Liver (tissue), 10 donors: ENCODE measurements at places on chromosomes 1 and 21.

DNA sequence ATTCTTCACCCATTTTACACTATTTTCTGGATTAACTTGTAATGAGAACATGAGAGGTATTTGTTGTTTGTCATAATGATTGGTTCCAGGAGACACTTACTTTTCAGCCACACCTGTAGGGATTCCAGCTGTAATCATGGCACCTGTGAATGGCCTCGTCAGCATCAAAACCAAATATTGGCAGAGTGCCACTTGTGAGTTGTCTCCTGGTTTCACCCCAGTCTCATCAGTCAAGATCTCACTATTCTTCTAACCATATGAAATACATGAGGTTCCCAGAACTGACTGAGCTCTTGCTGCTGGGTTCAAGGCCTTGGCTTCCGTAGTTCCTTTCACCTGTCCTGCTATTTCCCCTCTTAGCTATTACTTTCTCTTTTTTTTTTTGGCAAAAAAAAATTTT lies 246.6 kb upstream of the ADGRL2 start:
- DNase-seq: no peak

DNA sequence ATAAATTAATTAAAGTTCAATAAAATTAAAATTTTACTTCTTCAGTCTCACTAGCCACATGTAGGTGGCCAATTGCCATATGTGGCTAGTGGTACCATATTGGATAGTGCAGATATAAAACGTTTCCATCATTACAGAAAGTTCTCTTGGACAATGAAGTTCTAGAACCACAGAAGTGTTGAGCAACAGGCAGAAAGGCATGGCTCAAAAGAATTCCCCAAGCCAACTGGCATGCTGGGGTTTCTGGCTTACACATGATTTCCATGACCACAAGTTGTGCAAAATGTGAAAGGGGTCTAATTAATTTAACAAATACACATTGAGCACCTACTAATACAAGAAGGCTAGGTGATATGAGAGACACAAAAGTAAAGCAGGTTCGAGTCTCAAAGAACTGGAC lies 72.2 kb upstream of the CDC42BPA start:
- no peak for DNase-seq

DNA sequence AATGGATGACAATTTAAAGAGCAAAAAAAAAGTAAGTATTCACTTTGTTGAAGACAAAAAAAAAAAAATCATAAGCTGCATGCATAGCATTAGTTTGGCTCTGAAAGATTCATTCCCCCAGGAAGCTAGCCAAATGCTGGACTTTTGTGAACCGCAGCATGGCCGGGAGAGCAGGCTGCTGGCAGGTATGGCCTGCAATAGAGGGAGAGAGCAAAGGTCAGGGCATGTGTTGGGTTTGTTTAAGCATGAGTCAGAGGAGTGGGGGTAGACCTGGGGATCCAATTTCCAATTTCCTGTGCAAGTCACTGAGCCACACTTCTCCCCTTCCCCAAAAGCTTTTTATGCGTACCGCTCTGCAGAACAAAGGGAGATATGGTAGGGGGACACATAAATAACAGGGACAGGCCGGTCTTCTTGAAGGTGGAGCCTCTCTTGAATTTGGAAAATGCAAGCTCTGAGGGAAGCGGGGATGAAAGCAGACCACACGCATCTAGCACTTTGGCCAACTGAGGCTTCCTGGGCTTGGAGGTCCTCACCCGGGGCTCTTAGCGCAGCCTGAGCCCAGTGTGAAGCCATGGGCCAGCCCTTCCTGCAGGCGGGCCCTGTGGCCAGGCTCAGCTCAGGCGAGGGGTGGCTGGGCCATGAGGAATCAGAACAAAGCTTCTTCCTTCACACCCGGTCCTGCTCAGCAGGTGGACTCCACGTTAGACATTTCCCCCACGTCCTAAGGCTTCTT lies 171.1 kb downstream of the TOMM20 start:
- DNase-seq: no peak

DNA sequence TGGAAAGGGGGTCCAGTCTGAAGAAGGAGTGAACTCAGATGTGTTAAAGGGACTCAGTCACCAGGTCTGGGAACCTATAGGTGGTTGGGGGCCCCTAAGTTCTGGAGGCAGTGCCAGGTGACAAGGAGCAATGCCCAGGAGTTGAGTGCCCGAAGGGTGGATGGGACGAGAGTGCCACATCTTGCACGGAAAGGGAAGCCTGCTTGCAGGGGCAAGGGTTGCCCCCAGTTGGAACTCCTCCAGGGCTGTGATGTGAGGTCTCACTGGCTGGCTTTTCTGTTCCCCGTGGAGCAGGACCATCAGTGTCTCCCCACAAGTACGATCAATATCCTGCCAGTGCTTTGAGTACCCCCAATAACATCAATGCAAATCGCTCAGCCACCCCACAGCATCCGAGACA lies 107.3 kb downstream of the TOMM20 start:
- no peak for DNase-seq

- no peak for DNase-seq
Measured at GRCh38 chr1:162943622-162944021, 82.6 kb upstream of the CCDC190 start.

DNA sequence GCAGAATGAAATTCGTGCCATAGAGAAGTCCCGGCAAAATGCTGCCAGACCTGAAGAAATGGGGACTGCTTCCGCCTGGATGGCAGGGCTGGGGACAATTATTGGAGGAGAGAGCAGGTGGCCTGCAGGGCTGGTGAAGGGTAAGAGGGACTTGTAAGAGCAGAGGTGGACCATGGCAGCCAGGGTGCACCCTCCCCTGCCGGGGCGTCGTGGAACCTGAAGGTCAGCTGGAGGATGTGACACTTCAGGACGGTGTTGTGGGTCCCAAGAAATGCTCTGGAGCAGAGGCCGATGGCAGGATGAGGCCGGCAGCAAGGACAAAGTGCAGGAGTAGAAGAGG lies 40.3 kb downstream of the RIPK4 start:
- no peak for DNase-seq

- no peak for DNase-seq
Measured at GRCh38 chr1:81325397-81325796, 475.3 kb upstream of the ADGRL2 start.

- DNase-seq: no peak
Measured at GRCh38 chr1:6342056-6342455, 51.5 kb downstream of the ACOT7 start.

DNA sequence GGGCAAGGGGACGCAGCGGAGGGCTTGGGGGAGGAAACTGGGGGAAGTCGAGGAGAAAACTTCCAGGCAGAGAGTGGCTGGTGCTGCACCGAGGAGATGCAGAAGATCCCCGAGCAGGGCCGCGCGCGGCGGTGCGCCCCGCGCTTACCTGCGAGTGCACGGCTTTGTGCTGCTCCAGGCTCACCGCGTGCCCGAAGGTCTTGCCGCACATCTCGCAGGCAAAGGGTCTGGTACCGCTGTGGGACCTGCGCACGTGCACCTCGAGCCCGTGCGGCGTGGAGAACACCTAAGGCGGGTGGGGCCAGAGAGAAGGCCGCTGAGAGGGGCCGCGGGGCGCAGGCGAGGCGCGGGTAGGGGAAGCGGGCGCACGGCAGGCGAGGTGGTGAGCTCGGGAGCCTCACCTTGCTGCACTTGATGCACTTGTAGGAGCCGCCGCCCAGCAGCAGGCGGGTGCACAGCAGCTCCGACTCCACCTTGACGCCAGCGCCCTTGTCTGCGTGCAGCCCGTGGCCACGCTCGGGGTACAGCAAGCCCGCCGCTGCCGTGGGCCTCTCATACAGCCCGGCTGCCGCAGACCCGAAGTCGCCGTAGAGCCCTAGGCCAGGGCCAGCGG lies 6.4 kb downstream of the GFI1 start:
- DNase-seq: no peak

GRCh38 chr1:18199462-18199861 lies 91.9 kb downstream of the IGSF21 start:
- no peak for DNase-seq

- no peak for DNase-seq
Measured at GRCh38 chr1:17081439-17081838, 27.6 kb upstream of the SDHB start.

- DNase-seq: no peak
Measured at GRCh38 chr1:230208619-230209261, 141.7 kb downstream of the GALNT2 start.

DNA sequence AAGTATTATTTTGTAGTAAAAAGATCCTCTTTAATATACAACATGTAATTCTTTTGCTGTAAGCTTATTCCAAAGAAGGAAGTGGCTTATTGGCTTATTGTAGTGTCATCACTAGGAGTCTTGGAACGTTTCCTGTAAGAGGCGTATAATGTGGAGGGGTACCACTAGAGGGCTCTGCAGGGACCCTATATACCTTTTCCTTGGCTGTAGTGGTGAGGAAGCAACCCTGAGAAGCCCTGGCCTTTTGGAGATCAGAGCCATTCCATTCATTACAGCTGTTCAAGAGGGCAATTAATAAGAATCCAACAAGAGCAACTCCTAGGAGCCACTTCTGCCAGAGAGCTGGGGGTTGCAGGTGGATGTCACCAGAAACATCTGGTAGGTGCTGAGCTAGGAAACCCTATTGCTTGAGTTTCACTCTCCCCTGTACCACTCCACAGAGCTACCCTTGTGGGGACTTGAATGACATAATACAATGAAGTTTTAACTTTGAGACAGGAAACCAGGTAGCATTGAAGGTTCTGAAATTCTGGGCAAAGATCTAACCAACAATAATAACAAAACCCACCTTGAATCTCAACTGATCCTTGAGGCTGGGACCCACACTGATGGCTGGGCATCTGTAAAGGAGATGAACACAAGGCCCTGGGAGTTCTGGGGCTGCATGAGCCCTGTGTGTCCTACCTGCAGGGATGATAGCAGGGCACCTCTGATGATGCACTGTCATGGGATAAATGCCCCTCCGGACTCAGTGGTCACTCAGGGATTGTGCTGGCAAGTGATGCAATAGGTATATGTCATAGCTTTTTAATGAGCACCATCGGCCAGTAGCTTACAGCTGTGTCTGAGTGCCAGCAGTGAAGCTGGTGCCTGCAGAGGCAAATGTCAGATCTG lies 160.2 kb upstream of the COA6 start:
- DNase-seq: no peak

DNA sequence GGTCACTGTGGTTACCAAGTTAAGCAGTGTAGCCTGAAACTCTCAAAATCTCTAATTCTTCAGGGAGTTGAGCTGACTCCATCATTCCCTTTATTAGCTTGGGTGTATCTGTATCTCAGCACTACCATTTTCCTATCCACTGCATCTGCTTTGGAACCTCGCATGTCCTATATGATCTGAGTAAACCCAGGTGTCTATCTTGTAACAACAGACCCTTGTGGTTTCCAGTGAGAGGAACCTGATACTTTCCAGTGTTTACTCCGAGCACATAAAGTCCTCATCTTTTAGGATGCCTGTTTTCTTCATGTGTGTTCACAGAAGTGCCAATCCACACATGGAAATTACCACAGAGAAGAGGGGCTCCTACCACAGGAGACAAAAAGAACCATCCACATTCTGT lies 650.4 kb downstream of the LMO4 start:
- DNase-seq: no peak

- DNase-seq: no peak
Measured at GRCh38 chr1:171431994-171432393, 53.3 kb upstream of the PRRC2C start.

- DNase-seq: no peak
Measured at GRCh38 chr1:167333124-167333523, 112.4 kb downstream of the POU2F1 start.

- DNase-seq: peak; percentile 17
Measured at GRCh38 chr1:160406131-160406968, 6.0 kb downstream of the VANGL2 start.

- DNase-seq: no peak
Measured at GRCh38 chr1:48683839-48684238, 92.9 kb downstream of the BEND5 start.

DNA sequence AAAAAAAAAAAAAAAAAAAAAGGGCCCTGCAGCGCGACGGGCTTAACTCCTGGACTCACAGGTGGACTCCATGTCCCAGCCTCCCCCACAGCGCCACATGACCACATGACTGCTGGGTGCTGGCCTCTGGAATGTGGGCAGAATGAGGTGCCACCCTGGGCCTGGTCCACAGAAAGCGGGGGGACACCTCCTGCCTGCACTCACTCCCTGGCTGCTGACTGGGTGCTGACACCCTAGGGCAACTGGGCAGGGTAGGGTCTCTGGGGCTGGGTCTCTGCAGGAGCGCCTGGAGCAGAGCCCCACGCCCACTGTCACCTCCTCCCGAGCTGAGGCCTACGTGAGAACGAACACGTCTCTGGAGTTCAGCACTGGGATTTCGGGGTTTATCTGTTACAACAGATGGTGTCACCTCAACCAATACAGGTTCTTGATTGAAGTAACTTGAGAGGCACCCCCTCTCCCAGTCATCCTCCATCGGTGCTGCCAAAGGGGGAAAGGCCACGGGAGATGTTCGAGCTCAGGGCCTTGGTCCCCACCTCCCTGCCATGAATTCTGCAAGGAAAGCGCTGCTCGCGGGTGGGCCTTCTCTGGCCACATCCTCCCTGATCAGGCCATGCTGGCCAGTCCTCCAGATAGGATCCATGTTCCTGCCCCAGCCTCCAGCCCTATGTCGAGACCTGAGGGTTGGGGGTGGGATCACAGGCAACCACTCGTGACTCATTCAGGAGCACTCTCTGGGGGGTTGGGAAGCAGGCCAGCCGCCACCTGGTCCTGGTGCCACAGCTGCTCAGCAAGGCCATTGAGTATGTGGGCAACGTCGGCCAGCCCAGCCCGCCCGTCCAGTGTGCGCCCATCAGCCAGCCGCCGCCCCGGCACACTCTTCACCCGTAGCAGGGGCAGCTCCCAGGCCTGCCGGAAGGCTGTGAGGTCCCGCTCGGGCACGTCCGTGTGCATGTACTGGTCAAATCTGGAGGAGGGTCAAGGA lies 5.4 kb downstream of the CPLANE2 start:
- DNase-seq: no peak

DNA sequence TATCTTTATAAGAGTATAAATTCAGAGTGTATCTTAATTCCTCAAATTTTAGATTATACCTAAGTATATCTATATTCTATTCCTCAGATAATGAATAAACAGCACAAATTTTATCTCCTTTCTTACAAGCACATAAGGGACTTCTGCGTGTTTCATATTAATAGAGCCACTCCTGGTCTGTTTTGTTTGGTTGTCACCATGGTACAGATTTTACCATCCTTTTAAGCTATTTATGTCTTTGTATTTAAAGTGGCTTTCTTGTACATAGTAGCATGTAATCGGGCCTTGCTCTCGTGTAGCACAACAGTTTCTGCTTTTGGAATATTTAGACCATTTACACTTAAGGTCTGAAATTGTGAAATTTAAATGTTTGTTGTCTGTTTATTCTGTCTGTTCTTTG lies 52.6 kb upstream of the SLC35A3 start:
- DNase-seq: no peak

- DNase-seq: no peak
Measured at GRCh38 chr1:243273506-243273905, 17.7 kb downstream of the SDCCAG8 start.
